ENCODE measurements at places on chromosomes 5 and 9. TPM values are rescaled to one million over a fixed set of nuclear protein-coding genes. Genes with fewer than 3 reads are reported as not detected.

DNA sequence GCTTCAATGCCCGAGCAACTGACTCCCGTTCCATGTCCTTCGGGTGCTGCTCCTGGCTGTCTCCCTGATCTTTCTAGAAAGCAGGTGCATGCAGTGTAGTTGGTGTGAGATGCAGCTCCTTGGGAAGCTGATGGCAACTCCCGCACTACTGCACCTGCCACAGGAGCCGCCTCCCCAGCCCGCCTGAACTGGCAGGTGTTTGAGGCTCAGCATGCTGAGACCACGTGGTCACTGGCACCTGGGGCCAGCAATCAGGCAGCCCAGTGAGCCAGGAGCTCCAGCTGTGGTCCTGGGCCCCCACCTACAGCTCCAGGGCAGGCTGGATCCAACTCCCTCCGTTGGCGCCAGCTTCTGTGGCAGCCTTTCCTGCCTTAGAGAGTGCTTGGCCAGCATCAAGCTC, 111.5 kb downstream of the ICE1 start:
- DNase-seq = no peak

The SLIT3 gene
- 9.2 TPM for polyA plus RNA-seq

GRCh38 chr9:127558581-127559246, 53.4 kb upstream of the STXBP1 start:
- DNase-seq = no peak

DNA sequence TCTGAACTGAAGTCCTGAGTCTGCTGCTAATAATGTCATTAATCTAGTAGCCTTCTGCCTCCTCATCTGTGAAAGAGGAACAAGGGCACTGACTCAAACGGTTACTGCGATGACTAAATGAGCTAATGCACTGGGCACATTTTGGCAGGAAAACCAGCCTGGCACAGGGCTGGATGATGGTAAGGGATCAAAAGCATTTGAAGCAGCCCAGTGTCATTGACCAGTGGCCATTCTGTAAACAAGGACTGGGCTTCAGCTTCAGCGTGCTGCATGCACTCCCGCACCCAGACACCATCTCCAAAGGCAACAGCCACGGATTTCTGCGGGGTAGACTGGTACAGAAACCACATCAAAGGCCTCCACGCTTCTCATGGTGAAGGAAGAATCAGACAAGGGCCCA, 8.0 kb downstream of the GCNT4 start:
- DNase-seq = no peak

- DNase-seq = no peak
These were observed 350.1 kb downstream of the TMEM232 start for GRCh38 chr5:110376281-110376951.

- no peak for DNase-seq
These were observed 44.5 kb downstream of the AMBP start for GRCh38 chr9:114033397-114034103.

DNA sequence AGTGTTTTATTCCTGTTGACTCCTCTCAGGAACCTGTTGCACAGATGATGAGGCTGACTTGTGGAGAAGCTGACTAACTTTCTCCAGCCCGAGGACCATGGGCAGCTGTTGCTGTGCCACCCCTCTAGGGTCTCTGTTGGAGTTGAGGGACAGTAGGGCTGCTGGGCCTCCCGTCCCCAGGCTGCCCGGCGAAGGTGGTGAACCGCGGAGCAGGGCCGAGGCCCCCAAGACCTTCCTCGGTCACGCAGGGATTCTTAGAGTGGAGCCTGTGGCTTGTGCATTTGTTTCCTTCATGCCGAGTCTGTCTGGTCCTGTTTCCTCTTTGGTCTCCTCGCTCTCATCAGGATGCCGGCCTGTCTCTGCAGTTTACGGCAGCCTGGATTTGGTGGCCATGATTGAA, 40.2 kb downstream of the CACNA1B start:
- DNase-seq = no peak

- no peak for DNase-seq
These were observed 117.4 kb downstream of the WNK2 start for GRCh38 chr9:93301291-93301811.

- DNase-seq = no peak
These were observed 254.8 kb downstream of the NSG2 start for GRCh38 chr5:174300118-174300940.

The SPINK13 gene
- 1.1 TPM for polyA plus RNA-seq

DNA sequence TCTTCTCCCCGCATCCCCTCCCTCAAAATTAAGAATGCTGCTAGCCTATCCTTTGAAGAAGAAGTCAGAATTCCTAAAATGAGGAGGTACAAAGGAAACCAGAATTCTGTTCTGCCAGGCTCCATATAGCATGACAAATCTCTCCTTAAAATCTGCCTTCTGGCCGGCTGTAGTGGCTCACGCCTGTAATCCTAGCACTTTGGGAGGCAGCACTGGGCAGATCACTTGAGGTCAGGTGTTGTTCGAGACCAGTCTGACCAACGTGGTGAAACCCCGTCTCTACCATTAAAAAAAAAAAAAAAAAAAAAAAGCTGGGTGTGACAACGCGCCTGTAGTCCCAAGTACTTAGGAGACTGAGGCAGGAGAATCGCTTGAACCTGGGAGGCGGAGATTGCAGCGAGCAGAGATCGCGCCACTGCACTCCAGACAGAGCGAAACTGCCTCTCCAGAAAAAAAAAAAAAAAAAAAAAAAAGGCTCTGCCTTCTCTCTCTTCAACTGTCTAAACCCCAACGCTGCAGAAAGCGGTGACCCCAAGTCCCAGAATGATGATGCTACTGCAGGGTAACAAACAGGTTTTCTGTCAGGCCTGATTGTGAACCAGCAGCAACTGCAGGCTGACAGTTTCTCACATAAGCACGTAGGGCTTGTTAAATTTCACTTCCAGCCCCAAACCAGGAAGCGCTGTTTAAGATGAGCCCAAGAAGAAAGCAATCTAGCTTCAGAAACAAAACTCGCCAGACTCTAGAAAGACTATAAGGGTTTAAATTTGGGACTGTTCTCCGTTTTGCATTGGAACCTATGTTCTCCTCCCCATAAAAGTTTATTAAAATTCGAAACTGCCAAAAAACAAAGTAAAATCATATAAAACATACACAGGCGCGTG, 963 bp upstream of the CAST start:
- DNase-seq = peak; percentile 60

GRCh38 chr9:87099407-87099806, 152.1 kb upstream of the GAS1 start:
- no peak for DNase-seq

GRCh38 chr9:91117474-91117891, 244.2 kb downstream of the AUH start:
- DNase-seq = no peak

DNA sequence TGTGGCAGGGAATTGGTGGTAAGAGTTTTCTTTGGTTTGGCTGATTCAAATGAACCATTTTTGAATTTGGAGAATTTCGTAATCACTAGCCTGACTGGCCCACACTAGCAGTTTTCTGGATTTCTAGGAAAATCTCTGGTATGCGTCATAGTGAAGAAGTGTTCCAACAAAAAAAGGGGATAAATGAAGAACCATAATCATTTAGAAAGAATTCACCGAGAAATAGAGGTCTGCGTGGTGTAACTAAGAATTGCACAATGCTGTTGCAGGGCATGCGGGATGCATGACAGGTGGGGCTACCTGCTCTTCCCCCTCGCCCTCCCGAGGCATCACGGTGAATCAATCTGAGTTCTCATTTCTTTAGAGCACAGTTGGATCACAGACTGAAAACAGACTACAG, 232.3 kb upstream of the PAPPA start:
- DNase-seq = no peak

DNA sequence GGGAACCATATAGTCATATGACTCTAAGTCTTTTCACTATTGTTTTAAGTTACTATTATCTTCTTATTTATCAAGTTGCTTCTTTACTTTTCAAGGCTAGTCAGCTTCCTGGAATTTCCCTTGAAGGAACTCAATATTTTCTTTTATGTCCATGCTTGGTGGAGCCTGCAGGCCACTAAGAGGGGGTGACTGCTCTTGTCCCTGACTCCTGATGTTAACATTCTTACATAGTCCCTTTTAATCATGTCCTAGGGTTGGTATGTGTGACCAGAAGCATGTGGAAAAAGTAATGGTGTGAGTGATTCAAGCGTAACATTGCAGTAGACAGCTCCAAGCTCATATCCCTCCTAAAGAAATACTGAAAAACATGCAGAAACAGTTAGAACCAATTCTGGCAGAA, 1536.2 kb upstream of the CDH9 start:
- no peak for DNase-seq

DNA sequence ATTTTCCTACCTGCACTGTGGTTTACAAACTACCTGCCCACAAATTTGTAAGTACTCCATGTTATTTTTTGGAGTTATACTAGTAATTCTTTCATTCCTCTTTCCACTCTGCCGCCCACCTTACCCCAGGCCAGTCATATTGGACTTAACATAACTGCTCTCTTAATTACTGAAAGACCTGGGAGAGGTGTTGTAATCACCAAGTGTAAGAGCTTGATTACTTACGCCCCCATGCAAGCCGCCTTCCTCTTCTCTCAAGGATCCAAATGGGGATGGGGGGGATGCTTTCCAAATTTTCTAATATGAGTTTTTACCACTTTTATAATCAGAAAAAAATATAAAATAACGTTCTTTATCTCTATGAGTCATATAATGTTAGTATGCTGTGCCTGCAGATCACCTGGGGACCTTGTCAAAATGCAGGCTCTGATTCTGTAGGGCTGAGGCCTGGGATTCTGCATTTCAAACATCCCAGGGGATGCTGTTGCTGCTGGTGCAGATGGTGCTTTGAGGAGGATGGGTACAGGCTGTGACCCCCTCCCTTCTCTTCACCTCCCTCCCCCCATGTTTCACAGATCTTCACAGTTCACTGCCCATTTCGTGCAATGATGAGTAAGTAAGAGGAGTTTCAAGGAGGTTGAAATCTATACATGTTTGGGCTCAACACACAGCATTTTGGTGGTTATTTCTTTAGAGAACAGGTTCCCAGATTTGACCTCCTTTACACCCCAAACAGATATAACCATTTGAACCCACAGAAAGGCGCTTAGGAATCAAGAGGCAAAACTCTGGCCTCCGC, 87.3 kb downstream of the SEC61B start:
- DNase-seq = no peak

DNA sequence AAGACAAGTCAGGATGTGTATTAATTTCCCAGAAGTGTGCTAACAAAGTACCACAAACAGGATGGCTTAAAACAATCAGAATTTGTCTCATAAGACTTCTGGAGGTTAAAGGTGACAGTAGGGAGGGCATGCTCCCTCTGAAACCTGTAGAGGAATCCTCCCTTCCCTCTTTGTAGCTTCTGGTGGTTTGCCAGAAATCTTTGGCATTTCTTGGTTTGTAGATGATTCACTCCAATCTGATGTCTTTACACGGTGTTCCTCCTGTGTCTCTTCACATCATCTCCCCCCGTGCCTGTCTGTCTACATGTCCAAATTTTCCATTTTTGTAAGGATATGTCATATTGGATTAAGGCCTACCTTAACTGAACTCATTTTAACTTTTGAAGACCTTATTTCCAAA, 471.5 kb downstream of the ZNF608 start:
- DNase-seq = no peak

DNA sequence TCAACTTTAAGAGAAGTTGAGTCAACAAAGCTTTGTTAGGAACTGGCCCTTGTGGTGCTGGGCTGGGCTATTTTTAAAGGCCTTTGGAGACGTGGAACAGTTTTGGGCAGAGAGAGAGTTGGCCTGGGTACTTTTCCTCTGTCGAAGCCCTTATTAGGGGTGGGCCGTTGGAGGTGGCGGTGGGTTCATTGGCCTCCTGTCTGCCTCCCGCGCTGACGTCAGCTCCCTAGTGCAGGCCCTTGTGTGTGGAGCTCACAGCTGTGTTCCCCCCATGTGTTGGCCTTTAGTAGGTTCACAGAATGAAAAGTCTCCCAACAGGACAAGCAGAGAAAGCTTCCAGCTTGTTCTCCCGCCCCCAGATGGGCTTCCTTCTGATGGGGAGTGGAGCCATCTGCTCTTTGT, 2.7 kb downstream of the NCS1 start:
- DNase-seq = no peak

The PCDHB6 gene
- polyA plus RNA-seq = 0.23 TPM

The OTP gene
- 0.18 TPM for polyA plus RNA-seq

Data from thymus (tissue), 14 donors.